AG08395 (cell line): ENCODE measurements at places on chromosomes 1 and 21.
A peak's percentile ranks its signal among the peaks of the same experiment; 100 is the strongest.

GRCh38 chr1:63643926-63644325 is 50.7 kb downstream of the PGM1 start:
- no peak for DNase-seq

GRCh38 chr21:43652616-43653015 is 6.7 kb downstream of the HSF2BP start:
- no peak for DNase-seq

GRCh38 chr21:17636711-17637110 is 24.0 kb upstream of the BTG3 start:
- DNase-seq: peak; percentile 5

DNA sequence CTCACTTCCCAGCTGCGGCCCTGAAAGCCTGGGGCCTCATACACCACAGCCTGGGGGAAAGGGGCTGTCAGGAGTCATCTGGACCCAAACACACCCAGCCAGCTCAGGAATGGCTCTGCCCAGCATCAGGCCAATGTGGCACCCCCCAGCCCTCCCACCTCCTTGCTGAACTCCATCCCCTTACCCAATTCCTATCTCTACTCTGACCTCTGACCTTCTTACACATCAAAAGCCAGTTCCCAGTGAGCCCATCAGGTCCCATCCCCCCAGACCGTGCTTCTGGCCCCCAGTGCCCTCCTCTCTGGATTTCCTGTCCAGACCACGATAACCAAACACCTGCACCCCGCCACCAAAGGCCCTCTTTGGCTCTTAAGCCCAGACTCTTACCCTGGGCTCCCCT is 16.3 kb downstream of the CRYBG2 start:
- DNase-seq: no peak

- DNase-seq: no peak
Observed at GRCh38 chr1:93673163-93673829, 8.3 kb downstream of the BCAR3 start.

DNA sequence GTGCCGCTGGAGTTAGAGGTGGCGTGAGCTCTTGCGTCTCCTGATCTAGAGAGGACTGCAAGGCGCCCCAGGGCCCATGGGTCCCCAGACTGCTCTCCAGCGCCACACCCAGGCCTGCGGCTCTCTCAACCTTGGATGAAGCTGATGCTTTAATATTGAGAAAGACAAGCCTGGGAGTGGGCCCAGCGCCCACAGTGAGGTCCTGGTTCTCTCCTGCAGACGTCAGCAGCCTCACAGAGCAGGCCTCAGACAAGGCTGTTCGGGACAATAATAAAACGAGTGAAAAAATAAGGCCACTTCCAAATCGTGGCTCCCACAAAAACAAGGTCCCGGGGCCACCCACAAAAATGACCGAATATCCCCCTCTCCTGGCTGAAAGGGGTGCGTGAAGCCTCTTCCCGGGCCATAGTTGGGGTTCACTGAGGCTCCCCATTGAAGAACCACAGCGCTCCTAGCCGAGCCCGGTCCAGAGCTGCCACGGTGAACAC is 6.0 kb upstream of the DNMT3L start:
- peak; percentile 29 for DNase-seq

DNA sequence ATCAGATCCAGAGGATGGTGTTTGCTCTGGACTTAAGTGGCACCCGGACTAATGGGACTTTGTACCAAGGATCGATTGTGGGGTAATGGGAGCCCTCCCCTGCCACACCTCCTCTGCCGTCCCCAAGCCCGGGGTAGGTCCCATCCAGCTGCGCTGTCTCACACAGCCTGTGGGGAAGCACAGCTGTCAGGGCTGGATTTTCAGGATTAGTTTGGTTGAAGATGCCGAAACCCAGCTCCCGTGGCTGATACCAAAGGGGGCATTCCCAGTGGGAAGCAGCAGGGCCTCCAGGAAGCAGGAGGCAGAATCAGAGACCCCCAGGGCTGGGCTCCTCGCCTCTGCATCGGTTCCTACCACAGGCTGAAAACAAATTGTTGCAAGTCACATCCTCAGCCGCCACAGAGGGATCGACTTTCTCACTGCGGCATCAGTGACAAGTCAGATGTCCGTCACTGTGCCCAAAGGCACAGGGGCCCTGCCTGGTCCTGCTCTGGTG is 59.7 kb downstream of the MATN1 start:
- no peak for DNase-seq

- DNase-seq: no peak
Observed at GRCh38 chr1:66788231-66788939, 12.7 kb downstream of the INSL5 start.

DNA sequence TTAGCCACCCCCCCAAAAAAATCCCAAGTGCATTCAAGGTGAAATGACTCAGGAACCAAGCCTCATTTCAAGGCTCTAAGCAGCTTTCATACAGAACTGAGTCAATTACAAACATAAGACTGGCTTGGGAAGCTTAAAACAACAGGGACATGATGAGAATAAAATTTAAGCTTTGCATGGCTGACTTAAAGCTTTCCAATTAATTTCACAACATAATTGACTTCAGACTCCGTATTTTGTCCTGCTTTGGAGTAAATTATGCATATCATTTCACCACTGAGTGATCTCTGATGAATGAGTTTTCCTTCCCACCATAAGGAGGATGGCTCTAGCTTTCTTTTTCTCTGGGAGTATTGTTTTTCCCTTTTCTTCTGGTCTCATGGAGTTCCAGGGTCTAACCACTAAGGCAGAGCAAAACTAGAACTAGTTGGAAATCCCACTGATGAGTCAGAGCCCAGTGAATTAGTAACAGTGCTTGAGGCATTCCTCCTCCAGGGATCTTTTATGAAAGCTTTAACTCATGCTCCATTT is 72.8 kb downstream of the XCL2 start:
- DNase-seq: peak; percentile 72

DNA sequence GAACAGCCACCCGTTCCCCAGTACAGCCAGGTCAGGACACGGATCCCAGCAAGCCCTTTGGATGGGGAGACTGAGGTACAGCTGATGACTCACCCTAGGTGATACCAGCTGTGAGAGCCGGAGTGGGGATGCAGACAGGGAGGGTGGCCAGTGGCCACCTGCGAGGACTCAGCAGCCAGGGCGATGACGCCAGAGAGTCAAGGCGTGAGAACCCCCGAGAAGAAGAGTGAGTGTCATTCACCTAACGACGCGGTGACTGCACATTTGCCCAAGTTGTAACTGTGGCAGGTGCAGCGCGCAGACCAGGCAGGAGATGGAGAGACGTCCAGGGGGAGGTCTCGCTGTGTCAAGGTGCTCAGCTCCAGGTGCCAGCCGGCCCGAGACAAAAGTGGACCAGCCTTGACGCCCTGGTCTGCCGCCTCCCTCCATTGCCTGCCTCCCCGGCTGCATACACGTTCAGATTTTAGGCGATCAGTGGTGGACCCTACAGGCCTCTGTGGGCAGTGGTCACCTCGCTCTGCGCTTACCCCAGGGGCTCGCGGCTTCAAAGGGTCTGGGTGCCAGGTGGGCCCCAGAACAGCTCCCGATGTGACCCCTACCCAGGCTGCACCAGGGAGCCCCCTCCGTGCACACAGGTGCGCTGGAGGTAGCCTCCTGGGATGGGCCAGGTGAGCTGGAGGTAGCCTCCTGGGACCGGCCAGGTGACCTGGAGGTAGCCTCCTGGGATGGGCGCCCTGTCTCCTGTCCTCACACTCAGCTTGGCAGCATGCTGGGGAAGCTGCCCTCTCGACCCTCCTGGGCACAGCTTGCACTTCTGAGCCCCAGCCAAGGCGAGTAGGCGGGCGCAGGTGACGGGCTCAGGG is 11.9 kb downstream of the LRRC3 start:
- DNase-seq: no peak

DNA sequence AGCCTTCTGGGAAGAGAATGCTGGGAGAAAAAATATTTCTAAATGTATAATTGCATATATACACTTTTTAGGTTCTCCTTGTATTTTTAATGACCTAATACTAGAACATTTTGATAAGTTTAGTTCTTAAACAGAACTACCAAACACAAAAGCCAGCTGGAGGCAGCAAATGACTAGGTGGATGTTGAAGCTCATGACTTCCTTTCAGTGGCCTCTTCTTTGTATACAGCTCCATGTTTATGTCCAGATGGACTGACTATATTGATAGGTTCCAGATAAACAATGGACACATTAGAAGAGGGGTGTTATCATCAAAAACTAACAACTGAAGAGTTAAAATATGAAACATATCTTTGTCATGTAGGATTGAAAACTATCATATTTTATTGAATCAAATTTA is 52.5 kb downstream of the LRRC8D start:
- no peak for DNase-seq

DNA sequence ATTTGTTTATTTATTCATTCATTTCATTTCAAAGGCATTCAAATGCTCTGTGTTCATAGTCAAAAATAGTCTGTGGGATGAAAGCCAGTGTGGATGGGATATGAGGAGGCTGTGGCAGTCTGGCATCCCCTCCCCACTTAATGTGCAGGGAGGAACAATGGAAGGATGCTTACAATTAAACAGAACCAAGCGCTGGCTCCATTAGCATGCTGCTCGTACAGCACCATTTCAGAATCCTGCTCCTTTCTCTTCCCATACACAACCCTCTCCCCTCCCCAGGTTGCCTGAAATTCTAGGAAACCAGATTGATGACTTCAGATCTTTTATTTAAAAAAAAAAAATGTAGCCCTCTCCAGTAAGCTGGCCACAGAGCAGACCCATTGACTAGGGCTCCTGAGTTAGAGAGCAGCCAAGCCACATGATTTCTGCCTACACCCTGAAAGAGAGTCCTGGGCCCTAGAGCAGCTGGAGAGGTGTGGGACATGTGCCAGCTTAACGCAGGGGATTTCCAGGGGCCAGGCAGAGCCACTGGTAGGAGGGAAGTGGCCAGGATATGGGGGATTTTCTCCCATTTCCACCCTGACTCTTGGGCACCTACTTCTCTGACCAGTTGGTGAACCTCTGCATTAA is 205.2 kb downstream of the ASTN1 start:
- no peak for DNase-seq

DNA sequence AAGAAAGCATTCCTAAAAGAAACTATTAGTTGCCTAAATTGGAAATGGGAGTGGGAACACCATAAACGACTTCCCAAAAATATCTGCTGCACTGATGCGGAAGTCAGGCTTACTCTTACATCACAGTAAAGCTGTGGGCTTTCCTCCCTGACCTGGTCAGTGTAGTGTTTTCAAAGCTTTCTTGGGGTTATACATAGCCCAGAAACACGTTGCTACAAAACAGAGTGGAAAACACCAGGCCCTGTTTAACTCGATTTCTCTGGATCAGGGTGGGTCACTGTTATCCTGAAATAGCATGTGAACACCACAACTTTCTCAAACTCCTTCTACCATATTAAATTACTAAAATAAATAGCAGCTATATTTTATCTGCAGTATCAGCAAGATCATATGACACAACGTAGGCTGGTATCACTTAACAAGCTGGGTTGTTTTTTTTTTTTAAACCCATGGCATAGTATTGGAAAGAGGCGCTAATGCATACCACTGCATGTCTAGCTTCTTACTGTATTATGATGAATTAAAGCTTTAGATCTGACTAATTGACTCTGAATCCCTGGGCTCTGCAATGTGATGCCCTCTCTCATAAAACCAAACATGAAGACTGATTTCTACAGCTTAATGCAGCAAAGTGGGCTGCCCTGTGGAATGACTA is 184.6 kb downstream of the TGFB2 start:
- DNase-seq: no peak

DNA sequence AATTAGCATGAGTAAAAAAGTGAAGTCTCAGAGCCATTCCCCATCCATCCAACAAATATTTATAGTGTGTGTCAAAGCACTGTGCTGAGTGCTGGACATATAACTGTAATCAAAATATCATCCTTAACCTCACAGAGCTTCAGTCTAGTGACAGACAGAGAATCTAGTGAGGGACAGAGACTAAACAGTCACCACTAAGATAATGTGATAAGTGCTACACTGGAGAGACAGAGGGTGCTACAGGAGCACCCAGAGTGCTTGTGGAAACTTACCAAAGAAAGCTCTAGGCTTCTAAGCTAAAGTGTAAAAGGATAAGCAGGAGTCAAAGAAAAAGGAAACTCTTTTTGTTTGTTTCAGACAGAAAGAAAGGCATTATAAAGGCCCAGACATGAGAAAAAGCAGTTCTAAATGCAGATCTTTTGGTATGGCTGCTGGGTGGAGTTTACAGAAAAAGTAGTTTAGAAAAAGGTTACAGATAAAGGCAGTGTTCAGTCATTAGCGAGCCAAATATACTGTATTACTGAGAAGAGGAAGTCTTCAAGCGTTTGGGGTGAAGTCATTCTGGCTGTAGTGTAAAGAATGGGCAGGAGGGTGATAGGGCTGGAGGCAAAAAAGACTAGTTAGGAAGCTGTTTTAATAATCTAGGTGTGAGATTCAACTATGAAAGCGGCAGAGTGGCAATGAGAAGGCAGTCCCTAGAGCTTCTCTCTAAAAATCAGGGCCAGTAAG is 83.8 kb downstream of the SCMH1 start:
- DNase-seq: no peak

DNA sequence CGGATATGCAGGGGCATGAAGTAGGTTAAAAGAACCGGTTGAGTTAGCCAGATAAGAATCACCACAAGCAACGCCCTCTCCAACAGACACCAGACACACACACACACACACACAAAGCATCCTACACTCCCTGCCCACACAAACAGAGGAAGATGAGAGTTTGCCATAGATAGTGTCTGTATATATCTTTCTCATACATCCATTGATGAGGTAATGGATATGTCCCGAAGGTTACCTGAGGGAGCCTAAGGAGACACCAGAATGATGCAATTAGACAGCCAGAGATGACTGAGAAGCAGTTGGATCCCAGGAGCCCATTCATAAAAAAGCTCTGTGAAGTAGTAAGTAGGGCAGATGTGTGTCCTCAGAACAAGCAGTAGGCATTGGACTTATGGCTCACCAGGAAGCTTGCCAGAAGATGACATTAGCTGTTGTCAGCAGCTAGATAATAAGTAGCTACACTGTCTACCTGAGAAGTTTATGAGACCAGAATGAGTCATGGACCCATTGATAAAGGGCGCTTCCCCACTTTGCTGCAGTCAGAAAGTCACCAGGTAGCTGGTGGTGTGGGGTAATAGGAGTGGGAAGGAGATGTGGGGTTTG is 247.0 kb downstream of the KCNT2 start:
- peak; percentile 3 for DNase-seq

- peak; percentile 74 for DNase-seq
Observed at GRCh38 chr1:3695326-3696217, 43.3 kb downstream of the TP73 start.

GRCh38 chr1:41272601-41273000 is 30.5 kb upstream of the SCMH1 start:
- DNase-seq: no peak

DNA sequence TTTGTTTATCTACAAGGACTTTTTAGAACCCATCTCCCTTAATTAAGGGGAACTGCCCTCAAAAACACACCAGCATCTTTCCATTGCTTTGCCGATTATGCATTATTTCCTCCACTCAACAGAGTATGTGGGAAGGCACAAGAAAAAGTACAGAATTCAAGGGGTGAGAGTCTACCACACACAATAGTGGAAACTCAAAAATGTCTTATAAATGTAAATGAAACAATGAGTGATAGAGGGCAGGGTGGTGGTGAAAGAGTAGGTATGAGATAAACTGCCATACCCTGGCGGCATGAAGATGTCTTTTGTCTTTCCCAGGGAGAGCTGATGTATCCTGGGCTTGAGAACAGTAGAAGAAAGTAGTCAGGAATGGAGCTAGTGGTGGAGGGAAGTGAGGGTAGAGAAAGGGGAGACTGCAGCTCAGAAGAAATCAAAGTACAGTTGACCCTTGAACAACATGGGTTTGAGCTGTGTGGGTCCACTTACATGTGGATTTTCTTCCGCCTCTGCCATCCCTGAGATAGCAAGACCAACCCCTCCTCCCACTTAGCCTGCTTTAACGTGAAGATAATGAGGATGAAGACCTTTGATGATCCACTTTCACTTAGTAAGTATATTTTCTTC is 24.4 kb downstream of the CD58 start:
- DNase-seq: no peak

GRCh38 chr1:229221106-229222019 is 49.5 kb upstream of the RAB4A start:
- no peak for DNase-seq
